Colonic mucosa (tissue), 4 donors: ENCODE measurements at places on chromosomes 5 and 9.
A peak's percentile ranks its signal among the peaks of the same experiment; 100 is the strongest.

DNA sequence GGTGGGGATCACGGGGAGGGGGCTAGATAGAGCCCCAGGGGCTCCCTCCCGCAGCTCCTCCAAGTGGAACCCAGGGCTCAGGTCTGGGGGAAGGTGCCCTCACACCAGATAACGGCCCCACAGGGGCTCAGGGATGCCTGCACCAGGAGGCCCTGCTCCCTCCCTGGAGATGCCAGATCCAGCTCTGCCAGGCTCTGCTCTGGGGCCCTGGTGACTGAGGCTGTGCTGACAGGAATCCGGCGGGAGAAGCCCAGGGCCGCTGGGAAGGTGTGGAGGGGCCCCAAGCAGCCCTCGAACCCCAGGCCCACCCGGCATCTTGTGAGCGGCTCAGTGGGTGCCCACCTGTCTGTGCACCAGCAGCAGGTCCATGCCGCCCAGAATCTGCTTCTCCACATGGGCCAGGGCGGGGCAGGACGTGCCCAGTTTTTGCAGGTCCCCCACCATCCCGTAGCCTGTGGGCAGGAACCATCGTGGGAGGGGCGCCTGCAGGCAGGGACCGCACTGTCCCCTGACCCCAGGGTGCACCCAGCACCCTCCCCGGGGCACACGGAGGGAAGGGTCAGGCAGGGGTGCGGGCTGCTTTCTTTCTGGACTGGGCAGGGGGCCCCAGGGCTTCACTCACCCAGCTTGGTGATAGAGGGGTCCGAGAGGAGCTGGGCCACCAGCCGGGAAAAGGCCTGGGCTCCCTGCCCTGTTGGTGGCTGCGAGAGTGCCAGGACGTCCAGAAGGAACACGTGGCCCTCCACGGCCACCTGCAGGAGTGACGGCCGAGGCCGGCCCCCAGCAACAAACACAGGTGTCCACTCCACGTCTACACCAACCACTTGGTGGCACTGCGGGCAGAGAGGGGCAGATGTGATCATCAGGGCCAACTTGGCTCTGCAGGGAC lies 48.9 kb upstream of the NRARP start:
- no peak for DNase-seq

- no peak for DNase-seq
Observed at GRCh38 chr5:89421035-89421434, 538.1 kb upstream of the MEF2C start.

- no peak for DNase-seq
Observed at GRCh38 chr5:180548563-180548962, 42.7 kb downstream of the SCGB3A1 start.

DNA sequence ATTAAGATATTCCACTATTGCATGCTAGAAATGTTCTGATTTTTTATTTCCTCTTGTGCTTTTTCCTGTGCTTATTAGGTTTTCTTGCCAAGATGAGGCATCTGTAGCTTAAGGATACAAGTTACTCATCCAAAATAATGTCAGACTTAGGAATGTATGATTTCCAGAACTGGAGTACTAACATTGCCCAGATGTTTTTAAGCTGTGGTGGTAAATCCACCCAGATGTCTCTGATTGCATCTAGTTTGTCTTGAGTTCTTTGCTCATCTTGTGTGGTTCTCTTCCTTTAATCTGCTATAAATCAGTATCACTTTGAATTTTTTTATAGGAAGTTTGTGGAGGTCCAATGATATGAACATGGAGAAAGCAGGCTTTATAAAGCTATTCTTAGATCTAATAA lies 337.5 kb upstream of the ZNF608 start:
- DNase-seq: no peak

DNA sequence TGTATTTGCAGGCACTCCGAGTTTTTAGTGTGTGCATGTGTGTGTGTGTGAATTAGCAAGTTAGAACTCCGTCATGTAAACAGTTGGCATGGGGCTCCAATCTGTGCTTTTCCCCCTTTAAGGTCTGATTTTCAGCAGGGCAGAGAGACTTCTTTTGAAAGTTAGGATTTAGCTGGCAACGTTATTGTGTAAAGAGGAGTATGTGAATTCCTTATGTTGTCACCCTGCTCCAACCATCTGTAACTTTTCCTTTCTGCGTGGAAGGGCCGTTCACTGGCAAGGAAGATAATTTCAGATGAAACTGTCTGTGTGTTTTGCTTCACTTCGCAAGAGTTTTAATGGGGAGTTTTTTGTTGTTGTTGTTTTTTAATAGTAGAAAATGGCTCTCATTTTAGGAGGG lies 332 bp downstream of the SGCD start:
- DNase-seq: no peak

- no peak for DNase-seq
Observed at GRCh38 chr9:81096625-81097024, 592.7 kb downstream of the TLE1 start.

DNA sequence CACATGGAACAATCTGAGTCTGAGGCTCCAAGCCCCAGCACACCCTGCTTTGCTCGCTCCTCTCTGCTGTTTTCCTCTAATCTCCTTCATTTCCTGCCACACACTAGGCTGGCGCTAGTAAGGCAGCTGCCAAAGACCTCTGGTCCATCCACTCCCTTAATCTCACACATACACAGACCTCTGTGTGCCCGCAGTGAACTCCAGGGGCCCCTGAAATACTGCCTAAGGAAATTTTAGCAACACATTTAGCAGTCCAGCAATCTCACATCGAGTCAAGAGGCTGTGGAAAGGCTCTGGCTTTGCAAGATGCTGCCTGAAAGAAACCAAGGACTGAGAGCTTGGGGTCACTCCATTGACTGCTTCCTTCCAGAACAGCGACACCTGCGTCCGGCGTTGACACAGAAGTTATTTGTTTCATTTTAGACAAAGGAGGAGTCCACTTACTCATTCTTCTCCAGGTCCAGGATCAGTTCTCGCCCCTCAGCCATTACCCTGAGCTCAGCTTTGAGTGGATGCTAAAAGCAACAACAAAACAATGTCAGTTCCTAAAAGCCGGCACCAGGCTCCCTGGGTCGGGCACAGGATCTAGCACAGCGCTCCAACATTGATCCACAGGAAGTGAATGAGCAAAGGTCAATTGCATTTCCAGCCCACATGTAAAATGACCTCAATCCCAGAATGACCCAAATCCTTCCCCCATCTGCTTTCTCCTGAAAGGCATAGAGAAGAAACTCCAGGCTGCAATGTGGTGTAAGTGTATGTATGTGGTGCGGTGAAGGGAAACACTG lies 11.5 kb downstream of the ADAM19 start:
- no peak for DNase-seq

DNA sequence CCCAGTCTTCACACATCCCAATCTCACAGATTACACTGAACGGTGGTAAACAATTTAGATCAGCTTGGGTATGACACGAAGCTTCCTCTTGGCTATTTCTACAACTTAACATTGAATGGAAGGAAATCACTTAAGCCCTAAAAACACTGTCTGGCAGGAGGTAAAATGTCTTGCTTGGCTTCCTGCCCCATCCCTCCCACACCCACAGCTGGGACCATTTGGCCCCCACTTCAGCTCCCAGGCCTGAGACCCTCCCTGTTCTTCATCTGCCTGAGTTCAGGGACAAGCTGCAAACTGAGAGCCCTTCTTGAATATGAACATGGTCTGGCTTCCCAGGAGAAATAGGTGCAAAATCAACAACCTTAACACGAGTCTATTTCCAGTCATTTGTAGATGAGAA lies 3.4 kb upstream of the COL15A1 start:
- no peak for DNase-seq

GRCh38 chr9:82234160-82234943 lies 245.8 kb downstream of the SPATA31D1 start:
- no peak for DNase-seq

- DNase-seq: no peak
Observed at GRCh38 chr5:42500003-42500599, 76.9 kb downstream of the GHR start.

GRCh38 chr5:80234116-80234948 lies 21.5 kb downstream of the SERINC5 start:
- DNase-seq: no peak

DNA sequence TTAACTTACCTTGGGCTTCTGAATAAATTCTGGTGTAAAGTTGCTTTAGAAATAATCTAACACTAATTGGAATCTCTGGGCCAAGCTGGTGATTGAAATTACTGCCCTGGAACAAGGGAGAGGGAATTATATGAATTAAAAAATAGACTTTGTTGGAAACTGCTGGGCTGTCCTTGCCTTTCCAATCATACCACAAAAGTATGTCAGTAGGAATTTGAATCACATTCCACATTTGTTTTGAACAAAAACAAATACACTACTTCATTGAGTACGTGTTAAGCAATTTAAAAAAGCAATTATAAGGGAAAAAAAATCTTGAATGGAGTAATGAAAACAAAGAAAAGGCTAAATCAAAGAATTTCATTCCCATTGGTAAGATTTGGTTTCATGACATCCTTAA lies 102.5 kb upstream of the SREK1 start:
- DNase-seq: no peak

DNA sequence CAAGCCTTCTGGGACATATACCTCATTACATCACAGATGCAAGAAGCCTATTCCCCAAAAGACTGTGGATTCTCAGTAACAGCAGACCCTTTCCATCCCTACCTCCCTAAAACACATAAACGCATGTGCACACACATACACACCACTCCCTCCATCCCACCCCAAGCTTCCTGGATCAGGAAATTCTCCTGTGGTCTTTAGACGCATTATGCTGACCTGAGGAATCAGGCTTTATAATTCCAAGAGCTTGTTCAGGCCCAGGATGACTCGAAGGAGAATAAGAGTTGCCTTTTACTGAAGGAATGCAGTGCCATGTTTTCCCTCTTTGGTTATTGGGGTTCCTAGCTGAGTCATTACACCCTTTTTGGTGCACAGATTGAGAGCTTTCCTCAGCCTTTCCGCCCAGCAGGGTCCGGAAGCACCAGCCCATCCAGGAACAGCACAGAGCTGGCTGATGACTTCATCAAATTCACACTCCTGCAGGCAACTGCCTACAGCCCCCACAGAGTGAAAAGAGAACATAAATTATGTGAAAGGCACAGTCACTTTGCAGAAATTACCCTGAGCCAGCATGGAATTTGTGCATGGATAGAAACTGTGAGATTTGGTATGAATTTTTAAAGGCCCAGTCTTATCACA lies 385.0 kb upstream of the TRPC7 start:
- no peak for DNase-seq

GRCh38 chr9:32177396-32177795 lies 207.0 kb upstream of the ACO1 start:
- no peak for DNase-seq

DNA sequence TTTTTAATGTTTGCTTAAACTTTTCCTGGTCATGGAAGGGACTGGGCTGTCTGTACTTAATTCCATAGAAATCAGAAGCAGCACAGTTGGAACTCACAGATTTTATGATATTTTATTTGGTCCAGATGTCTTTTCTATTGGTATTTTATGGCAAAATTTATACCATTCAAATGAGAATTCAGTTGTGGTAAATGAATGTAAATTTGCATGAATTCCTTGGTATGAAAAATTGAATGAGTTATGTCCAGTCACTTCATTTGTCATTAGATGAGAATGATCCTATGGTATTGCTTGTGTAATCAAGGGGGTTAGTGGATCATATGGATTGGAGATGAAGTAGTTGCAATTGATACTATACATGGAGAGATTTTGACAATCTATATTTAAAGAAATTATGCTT lies 188.0 kb downstream of the KDM4C start:
- DNase-seq: no peak

DNA sequence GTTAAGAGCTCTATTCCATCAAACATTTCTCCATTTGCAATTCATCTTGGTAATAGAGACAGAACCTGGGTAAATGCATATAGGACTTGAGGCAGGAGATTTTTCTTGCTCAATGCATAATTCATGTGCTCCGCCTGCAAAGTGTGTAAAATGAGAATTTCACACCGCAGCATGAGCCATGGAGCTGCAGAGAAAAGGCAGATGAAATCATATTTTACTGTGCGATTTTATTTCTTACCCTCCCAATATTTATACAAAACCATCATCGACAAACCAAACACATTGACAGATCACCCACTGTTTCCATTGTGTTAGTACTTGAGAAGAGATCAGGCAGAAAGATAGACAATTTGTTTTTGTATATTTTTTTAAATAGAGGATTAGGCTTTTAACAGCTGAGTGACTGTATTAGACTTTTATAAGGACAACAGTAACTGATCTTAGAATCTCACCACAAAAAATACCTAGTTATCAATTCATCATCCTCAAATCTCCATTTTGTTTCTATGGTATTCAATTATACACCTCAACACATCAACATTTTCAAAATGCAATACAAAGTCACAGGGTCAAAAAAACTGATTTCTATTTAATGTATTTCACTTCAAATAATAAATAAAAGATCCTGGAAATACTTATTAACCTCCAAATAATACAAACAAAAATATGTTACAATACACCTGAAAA lies 191.1 kb downstream of the AP3B1 start:
- no peak for DNase-seq

DNA sequence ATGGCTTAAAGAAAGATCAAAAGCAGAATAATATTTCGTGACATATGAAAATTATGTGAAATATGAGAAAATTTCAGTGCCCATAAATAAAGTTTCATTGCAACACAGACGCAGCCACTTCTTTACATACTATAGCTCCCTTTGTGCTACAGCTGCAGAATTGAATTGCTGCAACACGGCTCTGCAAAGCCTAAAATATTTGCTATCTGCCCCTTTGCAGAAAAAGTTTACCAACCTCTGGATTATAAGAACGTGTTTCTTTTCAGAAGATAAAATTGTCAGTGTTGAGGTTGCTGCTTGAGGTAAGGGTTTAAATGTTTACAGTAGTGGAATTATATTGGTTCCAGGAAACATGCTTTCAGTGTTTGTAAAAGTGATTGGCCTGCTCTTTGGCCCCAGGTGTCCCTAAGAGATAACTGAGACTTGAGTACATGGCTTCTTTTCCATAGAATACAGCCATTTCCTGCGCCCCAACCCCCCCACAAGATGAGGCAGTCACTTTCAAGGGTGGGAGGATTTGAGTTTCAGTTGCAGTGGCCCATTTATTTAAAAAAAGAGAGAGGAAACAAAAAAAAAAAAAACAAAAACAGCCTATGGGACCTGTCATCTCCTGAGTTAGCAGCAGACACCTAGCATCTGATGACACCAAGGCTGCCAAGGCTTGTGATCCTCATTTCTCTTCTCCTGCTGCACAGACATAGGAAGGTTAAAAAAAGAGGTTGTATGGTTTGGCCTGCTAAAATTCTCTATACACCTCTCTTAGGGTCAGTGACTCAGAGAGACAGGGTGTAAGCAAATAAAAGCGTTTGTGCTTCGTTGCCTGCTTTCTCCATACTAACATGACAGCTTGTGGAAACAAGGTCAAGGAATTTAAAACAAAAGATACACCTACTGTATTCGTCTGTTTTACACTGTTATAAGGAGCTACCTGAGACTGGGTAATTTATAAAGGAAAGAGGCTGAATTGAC lies 28.0 kb upstream of the HTR4 start:
- DNase-seq: peak; percentile 45
